ENCODE measurements at places on chromosomes 3 and 15. TPM values are rescaled to one million over a fixed set of nuclear protein-coding genes. Genes with fewer than 3 reads are reported as not detected.

The PROS1 gene
- 16.8 TPM for total RNA-seq

The DCBLD2 gene
- 54.4 TPM for total RNA-seq

The SEMA5B gene
- 1.2 TPM for total RNA-seq

The SLC51B gene
- 0.51 TPM for total RNA-seq

The SMAD6 gene
- 45.9 TPM for total RNA-seq

The HTR3E gene
- total RNA-seq, result not detected

The TRIM59 gene
- total RNA-seq, result 27.9 TPM

The LDHAL6B gene
- total RNA-seq, result not detected

The IMPG2 gene
- 0.10 TPM for total RNA-seq

GRCh38 chr15:93837450-93837849 is 393.9 kb upstream of the MCTP2 start:
- no peak for DNase-seq

GRCh38 chr3:159417761-159418160 is 570.9 kb upstream of the IL12A start:
- no peak for DNase-seq

DNA sequence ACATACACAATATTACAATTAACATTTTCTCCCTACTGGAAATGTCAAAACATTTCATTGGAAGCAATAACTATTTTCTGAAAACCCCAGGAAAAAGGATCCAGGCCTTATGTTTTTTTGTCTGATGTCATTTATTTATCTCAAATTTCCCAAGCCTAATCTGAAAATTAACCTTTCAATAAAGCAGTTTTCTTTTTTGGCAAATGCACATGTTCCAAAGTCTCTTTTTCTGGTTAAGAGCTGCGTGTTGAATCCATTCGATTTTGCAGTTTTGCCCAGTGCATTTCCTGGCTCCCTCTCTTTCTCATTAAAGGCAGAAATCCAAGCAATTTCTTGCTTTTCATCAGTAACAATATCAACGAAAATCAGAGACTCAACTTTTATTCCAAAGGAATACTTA is 222.3 kb downstream of the NR1D2 start:
- no peak for DNase-seq

GRCh38 chr3:4522947-4523346 is 29.8 kb downstream of the ITPR1 start:
- no peak for DNase-seq

DNA sequence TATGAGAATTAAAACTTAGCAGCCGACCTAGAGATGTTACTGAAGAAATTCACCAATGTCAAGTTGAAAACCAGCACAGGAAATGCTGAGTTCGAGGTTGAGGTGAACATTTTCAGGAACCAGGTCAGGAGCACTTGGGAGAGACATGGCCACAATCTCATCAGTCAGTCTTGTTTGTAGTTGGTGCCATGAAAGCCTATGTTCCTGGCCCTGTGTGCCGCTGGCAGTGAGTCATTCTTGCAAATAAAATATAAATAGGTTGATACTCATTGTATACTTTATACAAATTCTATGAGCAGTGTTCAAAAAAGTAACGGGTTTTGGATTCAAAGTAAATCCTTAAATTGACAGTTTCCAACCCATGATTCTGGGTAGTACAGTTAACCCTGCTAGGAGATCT is 1.5 kb upstream of the FSIP1 start:
- DNase-seq, result no peak

DNA sequence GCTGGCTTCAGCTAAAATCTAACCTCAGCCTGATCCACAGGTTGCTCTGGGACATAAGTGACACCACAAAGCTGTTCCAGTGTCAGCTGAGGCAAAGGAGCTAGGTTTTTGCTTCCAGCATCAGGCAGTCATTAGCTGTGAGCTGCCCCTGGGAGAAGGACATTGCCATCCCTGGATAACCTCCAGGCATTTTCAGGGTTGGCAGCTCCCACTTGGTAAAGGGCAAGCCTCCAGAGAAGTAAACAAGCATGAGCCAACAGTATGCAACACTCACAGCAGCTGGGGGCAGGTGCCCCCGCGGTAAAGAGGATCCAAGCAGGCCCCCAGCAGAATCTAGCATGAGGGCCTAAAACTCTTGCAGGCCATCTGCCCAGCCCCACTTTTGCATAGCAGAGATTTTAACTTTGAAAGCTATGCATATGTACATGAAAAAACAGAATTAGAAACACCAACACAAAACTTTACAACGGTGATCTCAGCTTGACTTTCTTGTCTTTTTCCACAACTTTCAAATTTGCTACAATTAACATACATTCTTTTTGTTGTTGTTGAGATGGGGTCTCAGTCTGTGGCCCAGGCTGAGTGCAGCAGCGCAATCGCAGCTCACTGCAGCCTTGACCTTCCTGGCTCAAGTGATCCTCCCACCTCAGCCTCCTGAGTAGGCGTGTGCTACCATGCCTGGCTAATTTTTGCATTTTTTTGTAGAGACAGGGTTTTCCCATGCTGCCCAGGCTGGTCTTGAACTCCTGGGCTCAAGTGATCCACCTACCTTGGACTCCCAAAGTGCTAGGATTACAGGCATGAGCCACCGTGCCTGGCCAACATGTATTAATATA is 83.8 kb upstream of the TPM1 start:
- no peak for DNase-seq

GRCh38 chr3:60461267-60461666 is 790.0 kb downstream of the FHIT start:
- no peak for DNase-seq

DNA sequence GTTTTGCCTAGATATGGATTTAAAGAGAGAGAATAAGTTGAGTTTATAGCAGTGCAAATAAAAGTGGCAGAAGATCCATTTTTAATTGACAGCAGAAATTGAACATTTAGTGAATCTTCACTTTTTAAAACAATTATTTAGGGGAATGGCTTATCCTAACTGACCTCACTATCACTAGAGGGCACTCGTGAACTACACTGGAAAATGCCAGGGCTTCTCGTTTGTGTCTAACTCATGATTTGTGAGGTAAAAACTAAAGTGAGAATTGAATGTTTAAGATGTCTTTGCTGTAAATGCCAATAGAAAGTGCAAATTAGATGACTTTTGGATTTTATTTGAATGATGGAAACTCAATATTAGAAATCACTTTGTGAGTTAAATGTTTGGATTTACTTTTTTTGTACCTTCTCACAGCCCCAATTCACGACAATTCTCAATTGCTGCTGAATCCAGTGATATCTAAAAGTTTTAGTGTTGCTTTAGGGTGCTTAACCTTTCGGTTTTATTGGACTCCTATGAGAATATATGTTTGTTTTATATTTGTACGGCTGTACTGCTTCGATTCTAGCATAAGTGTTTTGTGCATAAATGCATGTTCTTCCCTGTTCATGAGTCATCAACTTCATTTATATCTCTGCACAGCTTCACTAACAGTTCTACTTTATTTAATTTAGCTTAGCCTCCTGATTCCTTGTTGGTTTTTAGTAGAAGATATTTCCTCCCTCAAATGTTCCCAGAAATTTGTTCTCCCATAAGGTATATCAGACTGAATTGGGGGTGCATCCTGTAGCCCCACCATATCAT is 462.1 kb downstream of the MFSD1 start:
- DNase-seq, result no peak

- DNase-seq, result no peak
These were observed 175.6 kb upstream of the WNT5A start for GRCh38 chr3:55662683-55663082.

- DNase-seq, result no peak
These were observed 98.3 kb downstream of the CYP19A1 start for GRCh38 chr15:51240066-51240465.

DNA sequence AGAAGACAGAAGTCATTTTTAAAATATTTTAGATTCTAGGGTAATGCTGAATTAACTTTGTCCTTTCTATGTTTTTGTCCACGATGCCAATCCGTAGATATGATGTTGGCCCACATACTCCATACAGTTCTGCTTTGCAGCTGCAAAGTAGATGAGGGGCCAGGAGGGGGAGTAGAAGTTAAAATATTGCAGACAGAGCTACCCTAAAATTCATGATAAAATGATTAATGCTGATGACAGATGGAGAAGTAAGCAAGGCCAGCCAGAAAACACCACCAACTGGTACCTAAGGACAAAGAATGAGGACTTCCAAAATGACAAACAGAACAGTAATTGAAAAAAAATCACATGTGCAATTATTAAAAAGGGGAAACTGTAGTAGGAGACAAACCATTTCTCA is 756.6 kb upstream of the ARPP21 start:
- no peak for DNase-seq

GRCh38 chr3:37287776-37288175 is 113.4 kb upstream of the LRRFIP2 start:
- no peak for DNase-seq

DNA sequence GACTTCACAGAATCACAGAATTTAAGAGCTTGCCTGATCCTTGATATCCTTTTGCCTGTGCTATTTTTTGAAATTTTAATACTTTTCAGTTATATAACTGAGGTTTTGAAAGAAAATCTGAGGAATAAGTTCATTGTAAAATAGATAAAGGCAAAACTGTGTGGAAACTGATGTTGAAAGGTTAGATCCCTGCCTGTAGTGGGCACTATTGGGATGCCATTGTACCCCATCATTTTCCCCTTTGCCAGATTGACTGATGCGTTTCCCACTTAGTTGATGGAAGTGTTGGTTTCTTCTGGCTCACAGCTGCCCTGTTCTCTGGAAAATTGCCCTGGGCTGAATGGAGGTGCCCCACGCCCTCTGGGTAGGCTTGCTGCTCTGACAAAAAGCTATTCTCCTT is 387.9 kb downstream of the RBMS3 start:
- no peak for DNase-seq

GRCh38 chr3:66017591-66017990 is 21.1 kb downstream of the MAGI1 start:
- no peak for DNase-seq

DNA sequence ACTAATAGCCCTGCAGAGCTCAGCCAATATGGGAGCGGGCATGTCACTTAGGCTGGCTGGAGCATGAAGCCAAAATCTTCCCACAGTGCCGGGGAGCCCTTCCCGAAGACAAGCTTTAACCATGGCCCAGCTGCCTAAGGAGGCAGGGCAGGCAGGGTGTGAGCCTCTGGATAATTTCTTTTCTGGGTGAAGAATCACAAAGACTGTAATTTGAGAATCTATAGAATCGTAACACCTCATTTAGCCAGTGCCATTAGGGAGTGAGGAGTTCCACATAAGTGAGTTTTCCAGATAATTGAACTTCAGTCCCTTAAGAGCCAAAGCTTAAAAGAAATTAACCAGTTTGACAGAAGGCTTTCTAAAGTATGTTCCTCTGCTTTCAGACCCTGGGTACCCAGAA is 40.2 kb upstream of the TLE3 start:
- no peak for DNase-seq

- DNase-seq, result no peak
These were observed 56.8 kb downstream of the WNT7A start for GRCh38 chr3:13822871-13823585.

DNA sequence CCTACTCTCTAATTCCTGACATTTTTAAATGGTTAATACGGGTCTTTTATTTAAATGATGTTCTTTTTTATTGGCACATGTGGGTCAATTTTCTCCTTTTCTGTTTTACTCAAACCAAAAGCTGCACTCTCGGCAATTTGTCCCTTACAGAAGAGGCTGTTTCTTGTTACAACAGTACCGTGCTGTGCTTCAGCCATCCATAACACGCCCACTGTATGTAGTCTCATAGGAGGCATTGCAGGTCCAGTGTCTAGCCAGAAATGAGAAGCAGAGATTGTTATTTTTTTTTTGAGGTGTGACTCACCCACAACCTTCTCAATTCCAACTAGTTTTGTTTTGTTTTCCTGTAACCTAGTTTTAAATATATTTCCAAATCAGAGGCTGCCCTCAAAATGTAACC is 164.6 kb downstream of the GMNC start:
- DNase-seq, result no peak

GRCh38 chr3:101069901-101070798 is 76.9 kb upstream of the ABI3BP start:
- DNase-seq, result no peak

DNA sequence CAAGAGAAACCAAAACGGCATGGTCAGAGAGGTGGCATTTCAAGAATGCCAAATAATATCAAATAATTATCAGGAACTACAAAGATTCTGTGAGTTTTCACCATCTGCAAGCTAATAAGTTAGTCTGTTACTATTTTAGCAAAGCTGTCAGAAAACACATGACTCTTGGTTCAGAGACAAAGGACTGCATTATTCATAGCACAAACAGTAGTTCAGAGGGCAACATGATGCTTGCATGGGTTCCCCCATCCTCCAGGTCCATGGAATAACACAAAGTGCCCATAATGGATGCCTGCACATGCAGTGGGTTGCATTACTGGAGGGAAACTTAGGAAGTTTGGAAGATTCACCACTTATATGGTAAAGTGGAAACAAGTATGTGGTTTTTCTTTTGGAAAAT is 228.8 kb upstream of the ALCAM start:
- no peak for DNase-seq

DNA sequence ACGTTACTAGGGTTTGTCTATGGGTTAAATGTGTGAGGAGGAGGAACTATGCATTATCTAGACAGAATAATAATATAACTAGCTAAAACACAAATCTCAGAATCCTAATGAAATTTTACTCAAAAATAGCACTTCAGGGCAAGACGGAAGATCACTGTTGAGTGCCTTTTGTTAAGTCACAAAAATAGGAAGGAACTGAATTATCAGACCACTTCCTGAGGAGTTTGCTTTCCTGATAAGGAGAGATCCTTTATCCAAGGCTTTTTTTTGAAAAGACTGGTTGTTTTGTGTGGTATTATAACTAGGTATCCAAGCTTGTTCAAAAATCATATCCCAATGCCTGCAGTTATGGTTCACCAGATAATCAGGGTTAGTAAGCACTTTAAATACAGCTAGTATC is 34.6 kb downstream of the NR2E3 start:
- no peak for DNase-seq

DNA sequence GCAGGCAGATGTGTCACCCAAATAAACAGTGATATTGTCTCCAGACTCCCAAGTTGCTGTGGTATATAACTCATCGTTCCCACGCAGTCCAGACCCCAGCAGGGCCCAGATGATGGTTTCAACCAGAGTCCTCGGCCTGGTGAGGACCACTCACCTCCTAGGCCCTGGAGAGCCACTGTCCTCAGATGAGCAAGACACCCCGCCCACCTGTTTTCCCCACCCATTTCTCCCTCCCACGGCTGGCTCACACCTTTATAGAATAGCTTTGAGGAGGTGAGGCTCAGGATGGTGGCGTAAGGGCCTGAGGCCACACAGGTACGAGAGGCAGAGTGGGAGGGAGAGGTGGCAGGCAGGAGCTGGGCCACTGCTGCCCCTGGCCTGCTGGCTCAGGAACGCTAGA is 7.5 kb downstream of the MESP1 start:
- DNase-seq, result no peak

GRCh38 chr3:190585805-190586630 is 72.1 kb downstream of the IL1RAP start:
- peak; percentile 85 for DNase-seq

- DNase-seq, result no peak
These were observed 155.9 kb upstream of the TBL1XR1 start for GRCh38 chr3:177353140-177353539.
